ENCODE measurements at places on chromosomes 5 and 9.

DNA sequence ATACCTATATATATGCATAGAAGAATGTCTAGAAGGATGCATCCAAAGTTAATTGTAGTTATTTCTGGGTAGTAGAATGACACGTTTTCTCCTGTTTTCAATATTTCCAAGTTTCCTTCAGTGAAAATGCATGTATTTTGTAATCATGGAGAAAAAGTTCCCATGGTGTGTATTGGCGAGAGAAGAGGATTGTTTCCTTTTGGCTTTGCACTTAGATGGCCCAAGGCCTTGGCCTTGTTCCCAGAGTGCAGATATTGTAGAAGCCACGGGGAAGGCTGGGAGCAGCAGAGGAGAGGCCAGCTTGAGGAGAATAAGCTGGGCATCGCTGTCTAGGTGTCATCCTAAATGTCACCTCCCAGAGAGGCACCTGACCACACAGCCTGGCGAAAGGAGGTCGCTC is 44.0 kb downstream of the IRF1 start:
- no peak for DNase-seq

- peak; percentile 5 for DNase-seq
Observed at GRCh38 chr5:28014779-28015178, 976.4 kb upstream of the CDH9 start.

- no peak for DNase-seq
Observed at GRCh38 chr9:127066060-127066850, 56.2 kb downstream of the ANGPTL2 start.

DNA sequence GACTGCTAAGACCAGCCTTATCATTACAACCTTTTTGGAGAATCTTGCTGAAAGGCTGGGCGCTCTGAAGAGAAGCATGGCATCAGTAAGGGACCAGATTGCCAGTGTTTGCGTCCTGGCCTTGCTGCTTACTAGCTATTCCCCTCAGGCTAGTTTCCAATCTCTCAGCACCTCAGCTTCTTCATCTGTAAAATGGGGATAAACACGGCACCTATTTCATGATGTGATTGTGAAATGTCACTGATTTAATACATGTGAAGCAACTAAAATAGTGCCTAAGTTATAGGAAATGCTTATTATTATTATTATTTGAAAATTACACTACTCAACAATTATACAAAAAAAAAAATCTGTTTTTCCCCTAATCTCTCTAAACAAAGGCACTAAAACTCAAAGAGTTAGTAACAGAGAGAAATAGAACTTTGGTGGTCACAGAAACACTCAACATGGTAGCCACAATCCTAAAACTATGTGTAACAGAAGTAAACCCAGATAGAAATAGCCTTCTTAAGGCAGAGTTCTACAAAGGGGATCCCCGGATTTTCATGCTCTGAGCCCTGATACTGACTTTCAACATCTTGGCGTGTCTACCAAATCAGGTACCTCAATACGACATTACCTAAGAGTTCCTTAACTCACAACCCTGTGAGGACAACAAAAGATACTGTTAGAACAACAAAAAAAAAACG is 62.0 kb downstream of the ENC1 start:
- peak; percentile 79 for DNase-seq

DNA sequence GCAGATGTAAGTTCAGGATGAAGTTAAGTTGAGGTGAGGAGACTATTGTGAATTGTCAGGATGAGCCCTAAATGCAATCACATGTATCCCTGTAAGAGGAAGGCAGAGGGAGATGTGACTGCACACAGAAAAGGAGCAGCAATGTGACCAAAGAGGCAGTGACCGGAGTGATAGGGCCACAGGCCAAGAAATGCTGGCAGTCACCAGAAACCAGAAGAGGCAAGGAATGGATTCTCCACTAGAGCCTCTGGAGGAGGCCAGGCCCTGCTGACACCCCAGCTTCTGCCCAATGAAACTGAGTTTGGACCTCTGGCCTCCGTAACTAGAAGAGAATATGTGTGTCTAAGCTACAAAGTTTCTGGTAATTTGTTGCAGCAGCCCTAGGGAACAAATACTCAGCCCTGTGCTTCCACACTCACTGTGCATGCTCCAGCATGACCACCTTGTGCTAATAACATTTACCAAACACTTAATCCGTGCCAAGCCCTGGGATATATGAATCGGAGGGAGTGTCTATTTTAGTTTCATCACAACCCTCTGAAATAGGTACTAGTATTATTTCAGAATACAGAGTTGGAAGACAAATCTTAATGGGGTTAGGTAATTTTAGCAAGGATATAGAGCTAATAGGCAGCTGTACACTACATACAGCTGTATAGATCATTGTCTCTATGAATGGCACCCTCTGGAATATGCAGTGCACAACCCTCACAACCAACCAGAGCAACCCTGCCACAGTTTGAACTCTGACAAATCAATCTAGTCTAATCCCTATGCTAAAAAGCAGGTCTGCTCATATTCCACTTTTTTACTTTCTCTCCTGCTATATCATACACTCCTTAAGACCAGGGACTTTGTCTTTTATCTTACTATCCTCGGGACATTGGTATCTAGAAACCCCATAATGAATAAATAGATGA is 7.8 kb upstream of the GPX8 start:
- no peak for DNase-seq

DNA sequence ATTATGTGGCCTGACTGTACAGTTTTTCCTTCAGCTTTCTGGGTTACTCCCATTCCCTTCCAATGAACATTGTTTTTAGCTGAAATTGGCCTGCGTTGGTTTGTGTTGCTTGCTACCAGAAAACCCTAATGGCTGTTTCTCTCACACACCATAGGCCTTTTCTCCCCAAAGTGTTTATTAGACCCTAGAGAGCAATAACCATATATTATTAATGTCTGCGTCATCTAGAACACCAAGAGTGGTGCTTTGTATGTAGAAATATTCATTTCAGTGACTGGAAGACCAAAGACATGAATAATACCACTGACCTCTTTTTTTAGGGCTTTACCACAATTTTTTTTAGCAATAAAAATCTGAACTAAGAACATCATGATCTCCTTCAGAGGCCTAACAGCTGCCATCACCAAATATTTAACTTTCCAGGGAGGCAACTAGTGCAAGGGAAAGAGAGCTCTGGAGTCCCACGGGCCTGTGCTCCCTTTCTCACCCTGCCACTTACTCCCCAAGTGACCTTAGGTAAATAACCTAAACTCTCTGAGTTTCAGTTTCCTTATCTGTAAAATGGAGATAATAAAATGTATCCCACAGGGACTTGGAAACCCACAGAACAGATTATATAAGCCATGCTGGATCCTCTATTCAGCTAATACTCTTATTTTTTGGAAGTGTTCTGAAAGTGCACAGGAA is 201.9 kb upstream of the ISL1 start:
- DNase-seq, result no peak

- DNase-seq, result no peak
Observed at GRCh38 chr5:150264667-150265603, 24.6 kb downstream of the CAMK2A start.

GRCh38 chr5:87127956-87128687 is 139.6 kb upstream of the RASA1 start:
- no peak for DNase-seq

DNA sequence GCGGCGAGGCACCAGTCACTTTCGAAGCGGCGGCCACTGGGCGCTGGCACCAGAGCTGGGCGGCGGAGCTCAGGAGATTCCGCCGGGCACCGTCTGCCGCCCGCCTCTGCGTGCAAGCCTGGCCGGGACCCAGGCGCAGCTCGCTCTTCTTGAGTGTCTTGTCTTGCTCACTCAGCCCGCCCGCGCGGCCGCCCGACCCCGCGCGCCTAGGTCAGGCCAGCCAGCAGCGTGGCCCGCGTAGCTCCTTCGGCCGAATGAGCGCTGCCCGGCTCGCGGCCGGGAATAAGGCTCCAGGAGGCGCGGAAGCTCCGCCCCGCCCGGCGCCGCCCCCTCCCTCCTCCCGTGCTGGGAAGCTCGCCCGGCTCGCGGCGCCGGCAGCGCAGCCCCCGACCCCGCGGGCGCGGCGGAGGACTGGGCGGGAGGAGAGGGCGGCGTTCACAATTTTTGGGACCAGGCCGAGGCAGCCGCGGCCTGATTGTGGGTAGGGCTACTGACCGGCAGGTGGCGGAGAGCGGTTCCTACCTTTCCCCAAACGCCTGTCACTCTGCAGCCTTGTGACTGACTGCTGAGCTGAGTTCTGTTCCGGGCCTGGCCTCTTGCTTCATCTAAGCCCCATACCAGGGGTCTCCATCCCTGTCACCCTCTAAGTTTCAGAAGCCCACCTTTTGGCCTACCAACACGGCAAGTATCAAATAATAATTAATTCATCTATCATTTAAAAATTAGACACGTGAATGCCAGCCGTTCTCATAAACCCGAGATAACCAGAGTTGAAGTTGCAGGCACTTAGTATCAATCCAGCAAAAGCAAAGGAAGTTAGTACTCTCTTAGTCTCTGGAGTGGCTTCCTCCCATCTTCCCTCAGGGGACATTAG is at the start of gene HBEGF:
Gene HBEGF (minus strand): TSS at position 256 of the 874 bp plus-strand sequence. CDS start 275 bp downstream, outside the sequence.
- DNase-seq, result peak; percentile 80

DNA sequence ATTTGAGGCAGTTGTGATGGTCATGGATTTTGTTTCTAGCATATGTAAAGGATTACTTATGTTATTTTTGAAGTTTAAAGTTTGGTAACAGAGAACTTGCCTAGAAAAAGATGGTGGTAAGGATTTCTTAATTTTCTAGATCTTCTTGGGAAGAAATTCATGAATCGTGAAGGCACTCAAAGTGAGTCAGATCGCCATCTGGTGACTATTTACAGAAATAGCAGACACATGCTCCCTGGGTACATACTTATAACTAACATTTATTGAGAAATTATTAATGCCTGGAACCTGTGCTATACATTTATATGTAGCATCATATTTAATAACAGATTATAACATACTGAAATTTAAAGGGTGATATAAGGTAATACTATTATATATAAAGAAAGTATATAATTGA is 299.7 kb downstream of the IZUMO3 start:
- DNase-seq, result peak; percentile 7

DNA sequence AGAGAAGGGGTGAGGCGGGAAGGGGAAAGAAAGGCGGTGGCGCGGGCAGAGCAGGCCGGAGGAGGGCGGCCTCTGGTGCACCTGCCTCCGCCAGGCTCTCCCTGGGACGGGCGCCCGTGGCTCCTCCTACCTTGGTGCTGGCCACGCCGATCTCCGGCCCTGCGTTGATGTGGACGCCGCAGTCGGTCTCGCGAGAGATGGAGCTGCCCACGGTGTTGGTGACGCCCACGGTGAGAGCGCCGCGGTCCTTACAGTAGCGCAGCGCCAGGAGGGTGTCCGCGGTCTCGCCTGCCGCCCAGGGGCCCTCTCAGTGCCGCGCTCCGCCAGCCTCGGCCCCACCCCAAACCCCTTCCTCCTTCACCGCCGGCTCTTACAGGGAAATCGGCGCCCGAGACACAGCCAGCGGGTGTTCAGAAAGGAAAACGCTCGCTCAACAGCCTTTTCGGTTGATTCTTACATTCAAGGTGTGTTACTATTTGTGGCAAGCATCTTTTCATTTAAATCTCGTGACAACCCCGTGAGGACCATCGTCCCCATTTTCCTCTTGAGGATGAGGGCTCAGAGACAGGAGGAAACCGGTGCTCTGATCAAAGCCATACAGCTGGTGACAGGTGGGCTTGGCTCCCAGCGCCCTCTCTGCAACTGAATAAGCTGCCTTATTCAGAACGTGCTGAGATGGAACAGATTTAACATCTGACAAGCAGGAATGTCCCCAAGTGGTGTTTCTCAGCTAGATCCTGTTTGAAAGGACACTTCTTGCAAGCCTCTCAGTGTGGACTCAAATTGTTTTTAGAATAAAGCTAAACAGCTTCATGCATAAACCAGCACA is 22.0 kb upstream of the MAPK9 start:
- no peak for DNase-seq

DNA sequence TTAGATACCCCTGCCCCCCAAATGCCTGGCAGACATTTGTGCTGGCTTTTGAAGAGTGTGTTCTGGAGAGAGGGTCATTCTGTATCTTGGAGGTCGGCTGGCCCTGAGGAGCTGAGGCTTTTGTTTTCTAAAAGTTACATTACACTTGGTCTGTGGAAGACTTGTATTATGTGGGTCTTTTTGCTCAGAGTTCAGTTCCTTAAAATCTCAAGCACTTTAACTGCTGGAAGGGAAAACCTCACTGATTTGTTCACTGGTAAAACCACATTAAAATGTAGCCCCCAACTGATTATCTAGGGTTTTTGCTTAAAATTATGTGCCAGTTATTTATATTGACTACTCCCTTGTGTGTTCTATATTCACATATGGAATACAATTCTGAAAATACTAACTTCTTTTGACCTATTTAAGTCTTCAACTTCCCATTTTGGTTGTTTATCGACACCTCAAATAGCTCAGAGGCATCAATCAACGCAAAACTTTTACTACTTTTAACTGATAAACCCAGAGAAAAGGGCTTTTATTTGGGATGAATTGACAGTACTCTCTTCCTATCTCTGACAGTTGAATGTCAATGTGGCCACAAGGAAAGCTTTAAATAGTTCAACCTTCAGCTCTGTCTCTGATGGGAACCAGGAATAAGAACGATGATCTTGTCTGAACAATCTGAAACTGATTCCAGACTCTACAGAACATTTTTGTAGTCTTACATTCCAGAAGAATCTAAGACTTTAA is 54.0 kb upstream of the MAP3K1 start:
- no peak for DNase-seq
